ENCODE measurements at places on chromosomes 12 and 14.

DNA sequence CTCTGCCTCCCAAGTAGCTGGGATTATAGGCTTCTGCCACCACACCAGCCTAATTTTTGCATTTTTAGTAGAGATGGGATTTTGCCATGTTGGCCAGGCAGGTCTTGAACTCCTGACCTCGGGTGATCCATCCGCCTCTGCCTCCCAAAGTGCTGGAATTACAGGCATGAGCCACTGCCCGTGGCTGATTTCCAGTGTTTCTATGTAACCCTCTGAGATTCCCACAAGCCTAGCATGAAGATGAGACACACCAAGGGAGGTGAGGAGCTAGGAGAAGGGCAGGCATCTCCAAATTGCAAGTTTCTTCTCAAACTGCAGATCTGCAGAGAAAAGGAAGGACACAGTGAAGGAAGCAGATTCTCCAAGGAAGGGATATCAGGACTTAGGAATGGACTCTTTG, 125.0 kb downstream of the CACNA1C start:
- DNase-seq = no peak

GRCh38 chr12:112906712-112907414, at the start of gene OAS1:
TSS of gene OAS1 (plus strand) at chr12:112906962. CDS start at chr12:112907040, 78 bp downstream.
- peak; percentile 94 for DNase-seq

DNA sequence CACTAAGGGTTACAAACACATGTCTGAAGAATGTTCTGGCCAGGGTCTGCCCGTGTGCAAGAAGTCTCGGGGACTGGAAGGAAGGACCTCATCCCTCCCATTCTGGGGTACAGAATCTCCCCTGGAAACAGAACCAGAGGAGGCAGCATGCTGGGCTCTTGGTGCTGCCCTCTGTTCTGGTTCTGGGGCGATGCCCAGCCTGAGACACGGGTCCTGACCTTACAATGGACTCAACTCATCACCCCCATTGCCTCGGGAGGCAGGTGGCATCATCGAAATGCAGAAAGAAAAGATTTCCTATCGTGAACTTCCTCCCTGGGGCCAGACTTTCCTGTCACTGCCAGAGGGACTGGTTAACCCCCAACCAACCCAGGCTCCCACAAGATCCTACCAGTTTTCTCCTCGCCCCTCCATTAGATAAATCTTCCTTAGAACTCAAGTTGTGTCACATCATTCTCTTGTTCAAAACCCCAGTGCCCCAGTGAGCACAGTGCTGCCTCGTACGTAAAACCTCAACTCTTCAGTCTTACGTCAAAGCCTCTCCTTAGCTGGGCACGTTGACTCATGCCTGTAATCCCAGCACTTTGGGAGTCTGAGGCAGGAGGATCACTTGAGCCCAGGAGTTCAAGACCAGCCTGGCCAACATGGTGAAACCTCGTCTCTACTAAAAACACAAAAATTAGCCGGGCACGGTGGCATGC, 52.1 kb downstream of the PSMA6 start:
- DNase-seq = no peak

- DNase-seq = no peak
Observed at GRCh38 chr14:100345711-100346110, 22.6 kb downstream of the SLC25A47 start.

DNA sequence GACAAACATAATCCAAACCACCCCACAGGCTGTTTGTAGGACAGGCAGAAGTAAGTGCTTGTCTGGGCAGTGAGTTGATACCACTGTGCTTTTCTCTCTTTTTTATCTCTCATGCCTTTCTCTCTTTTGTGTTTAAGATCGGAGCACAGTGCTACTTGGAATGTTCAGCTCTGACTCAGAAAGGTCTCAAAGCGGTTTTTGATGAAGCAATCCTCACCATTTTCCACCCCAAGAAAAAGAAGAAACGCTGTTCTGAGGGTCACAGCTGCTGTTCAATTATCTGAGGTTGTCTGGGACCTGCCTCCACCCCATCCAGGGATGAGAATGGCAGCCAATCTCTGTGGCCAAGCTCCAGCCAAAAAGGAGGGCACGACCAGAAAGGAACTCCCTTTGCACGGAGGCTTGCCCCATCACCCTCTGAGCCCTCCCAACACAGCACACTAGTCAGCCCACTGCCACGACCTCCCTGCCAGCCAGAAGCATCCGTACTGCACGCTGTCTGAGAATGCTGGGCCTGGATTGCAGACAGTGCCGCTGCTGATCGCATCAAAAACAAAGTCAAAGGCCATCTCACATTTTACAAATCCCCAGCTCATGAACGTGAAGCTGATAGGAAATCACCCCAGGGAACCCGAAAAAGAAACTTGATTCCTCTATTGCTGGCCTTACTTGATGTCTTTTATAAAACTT, 27.8 kb downstream of the GPHB5 start:
- DNase-seq = no peak

GRCh38 chr12:63928305-63928704, 83.8 kb downstream of the SRGAP1 start:
- no peak for DNase-seq

DNA sequence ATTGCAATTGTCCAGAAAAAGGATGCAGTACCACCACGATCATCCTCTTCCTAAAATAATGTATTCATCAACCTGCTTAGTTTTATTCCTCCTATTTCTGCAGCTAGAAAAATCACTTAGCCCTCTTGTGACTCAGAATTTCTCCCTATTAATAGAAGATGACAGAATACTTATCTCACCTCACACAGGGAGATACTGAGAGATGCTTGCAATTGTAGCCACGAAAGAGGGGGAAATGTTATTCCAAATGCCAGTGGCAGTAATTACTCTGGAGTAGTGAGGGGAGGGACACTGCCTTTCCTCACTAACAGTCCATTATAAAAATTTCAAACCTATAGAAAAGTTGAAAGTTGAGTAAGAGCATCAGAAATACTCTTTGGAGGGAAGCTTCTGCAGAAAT, 11.8 kb upstream of the DUSP6 start:
- DNase-seq = no peak

DNA sequence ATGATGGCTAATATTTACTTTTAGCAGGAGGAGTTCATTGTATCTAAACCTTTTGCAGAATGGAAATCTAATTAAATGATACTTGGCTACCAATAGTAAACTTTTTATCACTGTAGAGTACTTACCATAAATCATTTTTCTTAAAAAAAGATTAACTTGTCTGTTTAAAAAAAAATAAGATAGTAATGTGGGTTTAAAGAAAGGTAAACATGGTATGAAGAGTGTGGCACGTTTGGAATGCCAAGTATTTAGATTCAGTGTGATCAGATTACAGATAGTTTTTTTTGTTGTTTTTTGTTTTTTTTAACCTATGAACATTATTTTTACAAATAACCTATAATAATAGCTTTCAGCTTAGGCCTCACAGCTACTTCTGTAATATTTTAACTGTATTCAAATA, 25.8 kb downstream of the KTN1 start:
- no peak for DNase-seq

- no peak for DNase-seq
Observed at GRCh38 chr14:26982071-26982470, 384.2 kb upstream of the NOVA1 start.

DNA sequence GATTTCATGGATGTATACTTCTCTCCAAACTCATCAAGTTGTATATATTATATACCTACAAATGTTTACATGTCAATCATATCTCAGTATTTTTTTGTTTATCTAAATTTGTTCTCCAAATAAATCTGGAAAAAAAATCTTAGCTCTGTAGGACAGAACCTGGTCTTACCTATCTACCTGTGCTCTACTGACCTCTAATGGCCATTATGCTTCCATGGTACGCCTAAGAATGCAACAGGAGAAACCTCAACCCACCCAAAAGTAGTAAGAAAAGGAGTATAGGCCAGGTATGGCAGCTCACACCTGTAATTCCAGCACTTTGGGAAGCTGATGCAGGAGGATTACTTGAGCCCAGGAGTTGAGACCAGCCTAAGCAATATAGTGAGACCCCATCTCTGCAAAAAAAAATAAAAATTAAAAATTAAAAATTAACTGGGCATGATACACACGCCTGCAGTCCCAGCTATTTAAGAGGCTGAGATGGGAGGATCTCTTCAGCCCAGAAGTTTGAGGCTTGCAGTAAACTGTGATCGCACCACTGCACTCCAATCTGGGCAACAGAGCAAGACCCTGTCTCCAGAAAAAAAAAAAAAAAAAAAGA, 8.7 kb downstream of the OR11H4 start:
- no peak for DNase-seq

- DNase-seq = no peak
Observed at GRCh38 chr14:36520601-36521525, 831 bp upstream of the NKX2-1 start.

- no peak for DNase-seq
Observed at GRCh38 chr12:108361606-108362005, 22.5 kb upstream of the CMKLR1 start.

DNA sequence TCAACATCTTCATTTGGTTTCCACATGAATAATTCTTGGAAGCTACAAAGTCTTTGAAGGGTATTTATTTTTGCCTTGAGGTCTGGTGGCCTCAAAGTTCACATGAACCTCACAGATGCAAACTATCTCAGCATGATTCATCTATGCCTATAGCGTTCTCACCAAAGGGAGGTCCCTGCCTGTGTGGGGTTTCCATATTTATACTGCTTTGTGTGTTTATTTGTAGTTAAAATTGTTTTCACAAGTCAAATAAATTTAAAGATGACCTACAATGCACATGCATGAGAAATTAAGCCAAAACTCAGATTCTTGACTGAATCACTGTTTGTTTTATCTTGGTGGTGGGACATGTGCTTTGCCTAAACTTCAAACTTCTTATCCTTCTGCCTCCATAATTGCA, 176.7 kb downstream of the PPM1H start:
- DNase-seq = no peak

DNA sequence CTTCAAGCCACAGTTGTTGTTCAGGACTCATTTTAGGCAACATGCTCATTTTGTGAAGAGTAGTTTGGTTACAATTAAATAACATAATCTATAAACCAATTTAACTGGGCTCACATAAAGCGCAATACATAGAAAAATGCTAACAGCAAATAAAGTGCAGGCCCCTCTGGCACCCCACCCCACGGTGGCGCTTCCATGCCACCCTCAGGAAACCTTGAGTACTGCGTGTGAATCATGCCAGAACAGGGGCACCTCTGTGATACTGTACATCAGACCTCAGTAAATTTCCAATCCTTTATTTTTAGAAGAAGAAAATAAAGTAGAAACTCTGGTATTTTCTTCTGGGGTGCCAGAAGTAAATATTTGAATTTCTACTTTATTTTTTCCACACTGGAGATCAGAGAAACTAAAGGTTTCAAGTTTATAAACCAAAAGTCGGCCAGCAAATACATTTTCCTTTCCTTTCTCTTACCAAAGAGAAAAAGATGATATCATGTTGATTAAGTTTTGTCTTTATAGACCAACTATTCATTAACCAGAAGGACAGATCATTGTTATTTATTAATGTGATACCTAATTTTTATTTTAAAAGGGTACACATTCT, 316.8 kb downstream of the PAWR start:
- no peak for DNase-seq

DNA sequence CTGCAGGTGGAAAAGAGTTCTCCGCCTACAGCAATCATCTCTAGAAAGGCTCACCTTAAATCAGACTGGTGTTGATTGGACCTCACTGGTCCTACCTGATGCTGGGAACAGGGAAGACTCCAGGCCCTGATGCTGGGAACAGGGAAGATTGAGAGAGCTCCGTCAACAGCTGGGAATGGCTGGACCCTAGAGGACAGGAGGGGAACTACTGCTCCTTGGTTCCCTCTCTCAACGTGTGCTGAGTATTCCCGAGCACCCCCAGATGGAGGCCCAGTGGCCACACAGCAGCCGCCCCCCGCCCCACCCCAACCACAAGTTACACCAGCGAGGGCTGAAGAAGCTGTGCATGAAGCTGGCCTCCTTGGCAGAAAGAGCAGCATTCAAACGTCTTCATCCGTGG, 240.3 kb downstream of the SLC15A4 start:
- DNase-seq = no peak

- no peak for DNase-seq
Observed at GRCh38 chr14:88660056-88660455, 97.2 kb downstream of the ZC3H14 start.

GRCh38 chr14:68361231-68361630, 431.6 kb downstream of the ZFP36L1 start:
- DNase-seq = no peak

GRCh38 chr12:62516927-62517326, 50.3 kb downstream of the MON2 start:
- DNase-seq = no peak

DNA sequence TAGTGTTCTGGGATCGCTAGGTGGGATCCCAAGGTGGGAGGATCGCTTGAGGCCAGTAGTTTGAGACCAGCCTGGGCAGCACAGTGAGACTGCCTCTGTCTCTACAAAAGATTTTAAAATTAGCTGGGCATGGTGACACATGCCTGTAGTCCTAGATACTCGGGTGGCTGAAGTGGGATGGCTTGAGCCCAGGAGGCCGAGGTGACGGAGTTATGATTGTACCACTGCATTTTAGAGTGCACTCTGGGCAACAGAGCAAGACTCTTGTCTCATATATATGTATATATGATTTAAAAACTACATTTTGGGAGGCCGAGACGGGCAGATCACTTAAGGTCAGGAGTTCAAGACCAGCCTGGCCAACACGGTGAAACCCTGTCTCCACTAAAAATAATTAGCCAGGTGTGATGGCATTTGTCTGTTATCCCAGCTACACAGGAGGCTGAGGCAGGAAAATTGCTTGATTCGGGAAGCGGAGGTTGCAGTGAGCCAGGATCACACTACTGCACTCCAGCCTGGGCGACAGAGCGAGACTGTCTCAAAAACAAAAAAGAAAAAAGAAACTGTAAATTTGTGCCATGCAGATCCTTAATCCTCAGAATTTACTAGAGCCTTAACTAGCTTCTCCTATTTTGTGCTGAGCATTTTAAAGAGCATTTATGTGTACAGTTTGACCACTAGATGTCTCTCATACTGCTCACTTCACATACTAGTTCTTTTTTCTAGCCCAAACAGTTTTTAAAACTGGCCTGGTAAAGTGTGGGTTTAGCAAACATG, 114.8 kb downstream of the MON2 start:
- DNase-seq = no peak

GRCh38 chr12:46549527-46550265, 177.1 kb upstream of the SLC38A2 start:
- DNase-seq = no peak

DNA sequence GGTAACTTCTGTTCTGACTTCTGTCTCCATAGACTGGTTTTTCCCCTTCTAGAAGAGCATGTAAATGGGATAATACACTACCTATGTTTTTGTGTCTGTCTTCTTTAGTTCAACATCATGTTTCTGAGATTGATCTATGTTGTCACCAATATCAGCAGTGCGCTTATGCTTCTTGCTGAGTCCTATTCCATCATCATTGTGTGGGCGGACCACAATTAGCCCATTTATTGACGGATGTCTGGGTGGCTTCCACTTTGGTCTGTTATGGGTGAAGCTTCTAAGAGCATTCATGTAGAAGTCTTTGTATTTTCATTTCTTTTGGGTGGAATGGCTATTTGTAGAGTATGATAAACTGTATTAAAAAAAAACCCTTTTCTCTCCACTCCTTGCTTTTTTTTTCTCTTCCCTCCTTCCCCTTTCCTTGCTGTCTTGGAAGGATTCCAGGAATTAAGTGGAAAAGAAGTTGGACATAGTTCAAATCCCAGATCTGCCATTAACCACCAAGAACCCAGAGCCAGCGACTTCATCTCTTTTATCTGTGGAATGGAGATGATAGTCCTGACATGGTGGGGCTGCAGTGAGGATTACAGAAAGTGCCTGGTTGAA, 7.0 kb upstream of the SERPINA1 start:
- no peak for DNase-seq

Measured in vagina (tissue), 2 donors.